ENCODE measurements at places on chromosomes 4 and X.

DNA sequence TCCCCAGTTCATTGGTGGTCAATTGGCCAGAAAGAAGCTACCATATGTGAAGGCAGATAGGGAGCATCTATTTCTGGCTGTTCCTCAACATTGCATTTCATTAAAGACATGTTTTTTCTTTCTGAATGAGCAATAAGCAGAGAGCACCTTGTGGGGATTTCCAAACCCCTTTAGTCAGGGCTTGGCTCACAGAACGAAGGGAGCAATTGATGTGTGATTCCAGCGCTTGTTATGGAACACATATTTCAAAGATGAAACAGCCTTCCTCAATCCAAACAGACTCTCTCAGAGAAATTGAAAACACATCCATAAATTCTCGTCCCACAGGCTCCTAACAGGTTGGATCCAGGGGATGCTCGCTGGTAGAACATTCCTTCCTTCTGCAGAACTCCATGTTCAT lies 84.1 kb downstream of the CLCN4 start:
- no peak for DNase-seq

DNA sequence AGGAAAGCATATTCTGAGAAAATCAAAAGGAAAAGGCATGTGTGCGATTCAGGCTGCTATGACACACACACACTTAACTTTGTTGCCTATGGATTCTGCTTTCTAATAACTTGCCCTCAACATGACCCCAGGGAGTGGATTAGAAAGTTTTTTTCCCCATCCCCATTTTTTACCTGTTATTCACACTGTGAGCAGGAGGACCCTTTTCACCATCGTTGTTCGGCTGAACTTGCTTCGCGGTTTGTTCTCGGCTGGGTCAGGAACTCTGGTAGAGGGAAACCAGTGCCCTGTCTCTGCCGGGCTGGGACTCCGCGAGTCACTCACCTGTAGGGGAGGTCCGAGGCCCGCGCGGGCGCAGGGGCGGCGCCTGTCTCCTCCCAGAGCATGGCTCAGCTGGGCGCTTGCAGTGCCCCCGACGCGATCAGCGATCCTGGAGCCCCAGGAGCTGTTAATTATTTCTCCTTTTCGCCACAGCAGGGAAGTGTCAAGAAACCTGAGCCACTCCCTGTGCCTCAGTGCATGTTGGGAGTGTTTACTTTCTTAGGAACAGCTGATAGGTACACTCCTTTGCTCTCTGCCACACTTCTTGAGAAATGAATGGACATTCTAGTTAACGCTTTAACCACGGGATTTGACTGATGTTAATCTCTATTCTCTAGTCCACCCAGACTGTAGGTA lies at the start of gene RASSF6:
RASSF6 (minus strand) TSS at position 322 of the 678 bp plus-strand sequence. CDS start 8,641 bp downstream, outside the sequence.
- no peak for DNase-seq

DNA sequence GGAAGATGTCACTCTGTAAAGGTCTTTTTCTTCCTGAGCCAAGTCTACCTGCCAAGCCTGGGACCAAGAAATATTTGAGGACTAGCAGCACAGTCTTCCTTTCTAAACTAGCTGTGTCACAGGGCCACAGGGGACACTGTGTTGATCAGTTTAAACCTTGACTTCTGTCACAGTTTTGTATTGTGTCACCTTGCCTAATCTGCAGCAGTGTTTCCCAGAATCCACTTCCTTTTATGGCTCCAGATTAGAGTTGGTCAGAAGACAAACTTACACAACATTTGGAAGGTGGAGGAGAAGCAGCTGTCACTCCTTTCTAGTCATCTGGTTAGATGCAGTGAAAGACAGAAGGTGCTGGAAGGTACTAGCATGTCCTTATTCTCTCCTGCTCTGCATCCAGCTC lies 143.1 kb upstream of the BCOR start:
- no peak for DNase-seq

- no peak for DNase-seq
Observed at GRCh38 chrX:41541386-41541785, 94.2 kb downstream of the NYX start.

GRCh38 chr4:155079871-155080270 lies 128.6 kb upstream of the NPY2R start:
- no peak for DNase-seq

- DNase-seq: no peak
Observed at GRCh38 chr4:3387154-3387942, 54.4 kb upstream of the HGFAC start.

- no peak for DNase-seq
Observed at GRCh38 chr4:165355900-165356300, 22.9 kb upstream of the CPE start.

DNA sequence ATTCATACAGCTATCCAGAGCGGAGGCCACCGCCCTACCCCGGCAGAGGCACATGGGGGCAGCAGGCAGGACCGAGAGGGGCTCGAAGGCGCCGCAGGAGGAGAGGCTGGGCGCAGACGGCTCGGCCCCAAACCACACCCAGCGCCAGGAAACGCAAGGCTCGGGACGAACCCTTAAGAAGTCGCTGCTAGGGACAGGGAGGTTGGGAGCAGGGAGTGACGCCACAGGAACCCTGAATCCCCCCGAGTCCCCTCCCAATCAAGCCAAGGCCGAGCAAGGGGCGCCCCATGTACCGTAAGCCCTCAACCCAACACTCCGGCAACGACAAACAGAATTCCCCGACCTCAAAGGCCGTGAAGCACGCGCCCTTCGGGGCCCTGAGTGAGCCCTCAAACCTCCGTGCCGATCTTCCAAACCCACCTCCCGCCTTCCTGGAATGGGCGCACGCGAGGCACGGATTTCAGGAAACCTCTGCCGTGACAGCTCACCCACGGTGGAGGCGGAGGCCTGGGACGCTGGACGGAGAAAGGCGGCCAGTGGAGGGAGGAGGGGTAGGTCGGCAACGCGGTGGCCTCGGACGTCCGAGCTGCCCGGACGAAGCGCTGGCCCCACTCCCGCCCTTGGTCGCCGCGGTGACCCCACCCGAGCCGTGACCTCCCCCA lies 1.8 kb downstream of the ZFYVE28 start:
- DNase-seq: no peak

- DNase-seq: no peak
Observed at GRCh38 chrX:47585273-47585672, 3.0 kb downstream of the TIMP1 start.

DNA sequence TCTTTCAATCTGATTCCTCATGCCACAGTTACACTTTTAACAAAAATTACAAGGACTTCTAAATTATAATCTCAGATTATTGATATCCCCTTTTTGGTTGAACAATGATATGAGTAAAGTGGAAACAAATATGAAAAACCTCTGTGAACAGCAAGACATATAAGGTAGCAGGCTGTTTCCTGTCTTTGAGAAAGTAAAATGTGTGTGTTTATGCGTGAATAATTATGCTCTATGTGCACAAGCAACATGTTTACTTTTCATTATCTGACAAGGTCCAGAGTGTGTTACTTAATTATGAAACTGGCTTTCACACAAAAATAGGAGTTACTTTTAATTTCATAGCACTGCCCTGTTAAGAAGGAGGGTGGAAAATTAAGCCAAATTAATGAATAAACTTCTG lies 43.1 kb downstream of the DDIT4L start:
- no peak for DNase-seq

DNA sequence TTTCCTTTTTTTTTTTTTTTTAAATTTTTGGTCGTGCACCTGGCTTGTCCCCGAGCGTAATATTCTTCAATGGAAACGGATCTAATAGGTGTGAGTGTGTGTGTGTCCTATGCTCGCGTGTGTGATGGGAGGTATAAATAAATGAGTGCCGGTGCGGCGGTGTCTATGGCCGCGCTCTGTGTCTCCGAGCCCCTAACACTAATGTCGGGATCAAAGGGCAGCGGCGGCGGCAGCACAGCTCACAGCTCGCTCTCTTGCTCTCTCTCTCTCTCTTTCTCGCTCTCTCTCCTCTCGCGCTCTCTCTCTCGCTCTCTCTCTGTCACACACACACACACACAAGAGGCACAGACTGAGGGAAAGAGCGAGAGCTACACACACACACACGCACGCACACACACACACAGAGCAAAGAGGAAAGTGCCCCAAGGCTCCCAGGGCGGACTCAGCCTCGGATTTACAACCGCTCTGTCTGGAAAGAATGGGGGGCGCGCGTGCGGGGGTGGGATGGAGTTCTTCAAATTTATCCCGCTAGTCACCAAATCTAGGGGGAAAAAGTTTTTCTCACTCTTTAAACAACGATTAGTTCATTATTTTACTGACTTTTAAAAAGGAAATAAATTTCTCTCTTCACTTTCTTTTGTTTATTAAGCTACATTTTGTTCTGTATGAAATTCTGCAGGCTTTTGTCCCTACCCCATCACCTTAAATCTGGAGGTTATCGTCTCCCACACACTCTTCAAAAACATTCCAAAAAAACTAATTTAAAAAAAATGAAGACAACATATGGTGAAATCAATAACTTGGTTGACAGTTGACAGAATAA lies at the start of gene ZNF827:
ZNF827 (minus strand) TSS at position 206 of the 823 bp plus-strand sequence. CDS start 416 bp downstream, outside the sequence.
- DNase-seq: no peak

GRCh38 chrX:68894513-68895340 lies 65.9 kb downstream of the EFNB1 start:
- no peak for DNase-seq

- DNase-seq: no peak
Observed at GRCh38 chrX:64176876-64177275, 28.6 kb downstream of the AMER1 start.

GRCh38 chrX:3177851-3178250 lies 136.6 kb downstream of the ARSF start:
- DNase-seq: no peak

- DNase-seq: no peak
Observed at GRCh38 chrX:19684311-19684710, 169.0 kb upstream of the MAP3K15 start.

DNA sequence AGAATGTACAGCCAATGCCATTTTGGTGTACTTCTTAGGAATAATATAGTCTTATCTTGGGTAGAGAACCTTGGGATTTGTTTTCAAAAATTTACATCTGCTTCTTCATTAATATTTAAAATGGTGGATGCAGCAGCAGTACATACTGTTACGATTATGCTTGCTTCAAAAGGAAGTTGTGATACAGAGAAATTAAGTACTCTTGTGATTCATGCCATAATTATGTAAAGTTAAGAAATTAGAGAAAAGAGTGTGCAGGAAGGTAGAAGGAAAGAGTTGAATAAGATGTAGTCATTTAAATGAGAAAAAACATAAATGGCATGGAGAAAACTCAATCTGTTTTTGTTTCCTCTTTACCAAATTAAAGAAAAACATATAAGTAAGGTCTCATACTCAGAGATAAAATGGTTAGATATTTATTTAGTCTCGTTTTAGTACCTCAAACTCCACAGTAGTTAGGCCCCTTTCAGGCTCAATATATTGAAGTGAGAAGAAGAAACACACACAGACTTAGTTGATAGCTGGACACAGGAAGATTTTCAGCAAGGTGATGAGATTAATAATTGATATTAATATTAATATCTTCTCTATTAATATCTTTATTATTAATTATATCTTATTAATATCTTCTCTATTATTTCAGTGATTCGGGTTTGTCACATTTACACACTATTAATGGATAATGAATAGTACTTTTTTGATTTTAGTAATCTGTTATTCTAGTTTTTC lies 70.1 kb upstream of the HPGD start:
- no peak for DNase-seq

DNA sequence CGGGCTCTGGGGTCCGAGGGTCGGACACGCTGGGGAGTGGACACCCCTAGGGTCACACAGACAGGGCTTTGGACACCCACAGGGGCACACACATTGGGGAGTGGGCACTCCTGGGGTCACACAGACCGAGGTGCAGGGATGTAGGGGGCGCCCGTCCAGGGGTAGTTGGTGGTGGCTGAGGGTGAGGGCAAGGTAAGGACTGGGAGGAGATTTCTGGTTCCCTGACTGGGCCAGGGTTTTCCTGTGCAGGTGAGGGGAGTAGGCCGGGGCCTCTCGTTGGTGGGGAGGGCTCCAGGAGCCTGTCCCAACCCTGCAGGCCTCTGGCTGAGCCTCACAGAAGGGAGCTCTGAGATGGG lies 21.9 kb upstream of the WDR45 start:
- no peak for DNase-seq

DNA sequence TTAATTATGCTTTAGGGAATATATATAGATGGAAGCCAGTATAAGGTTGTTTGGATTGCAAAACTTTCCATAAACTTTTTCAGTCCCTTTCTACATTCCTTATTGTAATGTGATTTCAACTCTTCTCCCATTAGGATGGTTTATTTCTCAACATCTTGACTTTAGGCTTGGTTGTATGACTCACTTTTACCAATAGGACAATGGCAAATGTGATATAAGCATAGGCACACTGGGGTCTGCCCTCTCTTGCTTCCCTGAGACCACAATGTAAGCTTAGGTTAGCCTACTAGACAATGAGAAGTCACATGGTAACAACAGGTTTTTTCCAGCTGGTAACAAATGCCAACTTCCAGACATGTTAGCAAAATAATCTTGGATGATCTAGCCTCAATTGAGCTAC lies 163.3 kb upstream of the RBPJ start:
- no peak for DNase-seq

- no peak for DNase-seq
Observed at GRCh38 chr4:120723986-120724385, 198.5 kb downstream of the PRDM5 start.

Measured in GM18507 (cell line).